ENCODE measurements at places on chromosomes 3 and 15. TPM values are rescaled to one million over a fixed set of nuclear protein-coding genes. Genes with fewer than 3 reads are reported as not detected.

Gene CPA3
- total RNA-seq: not detected

Gene ADIPOQ
- not detected for total RNA-seq

GRCh38 chr15:38454696-38455090, 766 bp downstream of the FAM98B start:
- DNase-seq: no peak

- DNase-seq: no peak
These were observed 523.2 kb downstream of the SOX2 start for GRCh38 chr3:182234881-182235280.

GRCh38 chr15:82538961-82539690, 1.1 kb downstream of the RPS17 start:
- no peak for DNase-seq
